ENCODE measurements at places on chromosomes 6 and 20. TPM values are rescaled to one million over a fixed set of nuclear protein-coding genes. Genes with fewer than 3 reads are reported as not detected.

The LRRN4 gene
- not detected for polyA plus RNA-seq

The DUSP15 gene
- 0.33 TPM for polyA plus RNA-seq

The PI3 gene
- polyA plus RNA-seq = not detected

The HSPA1L gene
- 0.35 TPM for polyA plus RNA-seq

The DXO gene
- 34.9 TPM for polyA plus RNA-seq

The F13A1 gene
- not detected for polyA plus RNA-seq

- no peak overlapping the region for H3K27ac ChIP-seq
- no peak for DNase-seq
- H3K4me3 ChIP-seq = no peak overlapping the region
- H3K36me3 ChIP-seq = no peaks in the 10 kb centered on the region
- H3K4me1 ChIP-seq = no peaks in the 10 kb centered on the region
These were observed 52.5 kb downstream of the MAN1A1 start for GRCh38 chr6:119297049-119297448.

- H3K27me3 ChIP-seq = peaks cover 17% of the 10 kb centered on the region
- H3K27ac ChIP-seq = no peak overlapping the region
- no peaks in the 10 kb centered on the region for H3K36me3 ChIP-seq
- no peaks in the 10 kb centered on the region for H3K4me1 ChIP-seq
These were observed 14.2 kb upstream of the SHLD1 start for GRCh38 chr20:5735845-5736510.

DNA sequence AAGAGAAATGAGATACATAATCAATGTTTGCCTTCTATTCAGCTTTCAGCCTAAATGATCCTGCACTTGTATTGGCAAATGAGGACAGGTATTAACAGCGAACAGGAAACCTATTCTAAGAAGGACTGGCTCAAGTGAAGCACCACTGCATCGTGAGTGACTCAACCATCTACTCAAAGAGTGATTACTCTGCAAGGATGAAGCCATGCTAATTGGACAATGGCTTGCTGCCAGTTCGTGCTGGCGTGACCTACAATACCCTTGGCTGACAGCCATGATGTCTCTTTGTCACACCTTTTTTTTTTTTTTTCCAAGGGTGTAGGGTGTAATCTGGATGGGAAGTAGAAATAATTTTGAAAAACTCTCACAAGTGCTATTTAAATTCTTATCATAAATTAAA, 104.9 kb downstream of the GJA10 start:
- H3K27ac ChIP-seq = no peak overlapping the region
- H3K36me3 ChIP-seq = no peaks in the 10 kb centered on the region
- H3K4me1 ChIP-seq = no peaks in the 10 kb centered on the region
- no peaks in the 10 kb centered on the region for H3K27me3 ChIP-seq

GRCh38 chr6:45843848-45844521, 171.7 kb downstream of the CLIC5 start:
- no peaks in the 10 kb centered on the region for H3K4me1 ChIP-seq
- H3K36me3 ChIP-seq = no peaks in the 10 kb centered on the region

GRCh38 chr20:47999166-47999565, 213.9 kb upstream of the SULF2 start:
- no peak overlapping the region for H3K4me3 ChIP-seq
- peaks cover 1% of the 10 kb centered on the region for H3K27me3 ChIP-seq
- H3K36me3 ChIP-seq = no peaks in the 10 kb centered on the region
- no peak for DNase-seq
- H3K4me1 ChIP-seq = no peaks in the 10 kb centered on the region

DNA sequence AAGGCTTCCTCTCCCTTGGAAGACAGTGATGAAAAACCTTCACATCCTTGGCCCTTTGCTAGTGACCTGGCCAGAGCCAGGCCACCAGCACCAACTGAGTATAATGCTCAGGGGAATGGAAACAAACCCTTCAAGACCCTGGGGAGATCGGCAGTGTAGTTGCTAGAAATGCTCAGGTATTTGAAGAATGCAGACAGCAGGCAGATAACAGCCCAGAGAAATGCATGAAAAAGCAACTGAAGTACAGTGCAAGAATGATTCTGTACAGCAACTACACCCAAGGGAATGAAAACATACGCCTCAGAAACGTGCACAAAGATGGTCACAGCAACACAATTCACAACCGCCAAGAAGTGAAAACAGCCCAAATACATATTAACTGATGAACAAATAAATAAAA, 41.1 kb downstream of the PPP1R3G start:
- H3K36me3 ChIP-seq = no peaks in the 10 kb centered on the region
- no peak for DNase-seq
- no peak overlapping the region for H3K4me3 ChIP-seq
- H3K27ac ChIP-seq = no peak overlapping the region
- no peaks in the 10 kb centered on the region for H3K4me1 ChIP-seq
- no peaks in the 10 kb centered on the region for H3K27me3 ChIP-seq

DNA sequence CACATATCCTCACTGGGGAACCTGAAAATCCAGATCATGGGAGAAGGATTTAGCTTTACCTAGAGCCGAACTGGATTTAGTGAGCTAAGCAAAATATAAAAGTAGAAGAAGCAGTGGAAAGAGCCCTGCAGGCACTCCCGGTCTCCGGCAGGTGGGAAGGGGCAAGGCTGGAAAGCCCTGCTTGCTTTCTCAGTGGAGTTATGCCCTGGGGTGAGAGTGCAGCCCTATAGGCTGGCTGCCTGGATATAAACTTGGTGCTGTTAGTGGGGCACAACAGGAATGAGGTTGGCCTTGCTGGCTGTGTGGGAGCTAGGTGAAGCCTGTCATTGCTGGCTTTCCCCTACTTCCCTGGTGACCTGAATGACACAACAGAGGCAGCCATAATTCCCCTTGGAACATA, 122.0 kb downstream of the CDK19 start:
- H3K4me1 ChIP-seq = no peaks in the 10 kb centered on the region
- DNase-seq = no peak
- no peak overlapping the region for H3K4me3 ChIP-seq
- no peak overlapping the region for H3K27ac ChIP-seq
- no peaks in the 10 kb centered on the region for H3K36me3 ChIP-seq
- no peaks in the 10 kb centered on the region for H3K27me3 ChIP-seq

DNA sequence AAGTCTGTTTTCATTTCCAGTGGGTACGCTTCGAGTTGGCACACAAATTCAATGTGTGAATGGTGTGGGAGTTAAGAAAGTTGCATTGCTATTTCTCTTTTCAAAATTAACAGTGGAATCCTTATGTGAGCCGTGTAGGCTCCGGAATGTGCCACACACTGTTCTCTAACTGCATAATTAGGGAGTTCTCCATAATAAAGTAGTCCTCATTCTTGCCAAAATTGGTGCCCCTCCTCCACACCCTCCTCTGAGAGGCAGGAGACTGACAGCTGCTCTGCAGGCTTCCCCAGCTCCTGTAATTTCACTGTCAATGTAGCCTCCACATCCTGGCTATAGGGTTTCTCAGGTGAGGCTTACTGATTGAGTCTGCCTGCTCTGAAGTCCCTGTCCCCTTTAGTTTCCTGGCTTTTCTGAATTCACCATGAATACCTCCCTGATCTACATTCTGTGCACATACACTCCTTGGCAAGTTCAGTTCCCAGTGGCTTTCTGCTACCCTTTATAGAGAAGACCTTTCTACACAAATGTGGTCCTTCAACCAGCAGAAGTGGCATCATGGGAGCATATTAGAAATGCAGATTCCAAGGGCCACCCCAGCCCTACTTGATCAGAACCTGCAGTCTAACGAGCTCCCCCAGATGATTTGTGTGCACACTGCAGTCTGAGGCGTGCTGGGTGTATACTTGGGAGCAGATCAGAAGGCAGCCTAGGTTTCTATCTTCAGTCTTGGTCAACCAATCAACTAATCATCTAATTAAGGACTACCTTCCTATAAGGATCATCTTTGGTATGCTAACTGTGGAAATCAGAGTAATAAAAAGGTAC, 19.9 kb upstream of the CCN6 start:
- H3K27ac ChIP-seq = no peak overlapping the region
- H3K4me3 ChIP-seq = no peak overlapping the region
- H3K36me3 ChIP-seq = no peaks in the 10 kb centered on the region
- H3K4me1 ChIP-seq = peaks cover 16% of the 10 kb centered on the region
- H3K27me3 ChIP-seq = peaks cover 2% of the 10 kb centered on the region
- no peak for DNase-seq

- no peaks in the 10 kb centered on the region for H3K36me3 ChIP-seq
- no peak overlapping the region for H3K27ac ChIP-seq
- H3K27me3 ChIP-seq = no peaks in the 10 kb centered on the region
These were observed 352.4 kb upstream of the ADGRB3 start for GRCh38 chr6:68282646-68283045.

DNA sequence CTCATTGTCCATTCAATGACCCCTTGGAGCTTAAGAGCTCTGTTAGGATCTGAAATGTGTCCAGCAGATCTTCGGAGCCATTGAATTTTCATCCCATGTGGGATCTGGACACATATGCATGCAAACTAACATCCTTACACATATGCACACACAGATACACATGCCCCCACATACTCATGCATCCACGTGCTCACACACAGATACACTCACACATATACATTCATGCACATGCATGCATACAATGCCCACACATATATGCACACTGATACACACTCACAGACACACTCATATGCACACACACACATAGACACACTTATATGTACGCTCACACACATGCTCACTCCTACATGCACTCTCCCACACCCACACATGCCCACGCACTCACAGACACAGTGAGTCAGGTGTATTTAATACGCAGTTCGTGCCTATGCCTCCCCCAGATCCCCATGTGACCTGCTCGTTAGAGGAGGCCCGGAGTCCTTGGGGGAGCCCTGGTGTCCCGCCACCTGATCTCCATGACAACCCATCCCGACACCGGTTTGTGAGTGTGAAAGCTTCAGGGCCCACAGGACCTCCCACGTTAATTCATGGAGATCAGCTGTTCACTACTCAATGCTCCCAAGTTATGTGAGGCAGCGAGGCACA, 121.9 kb upstream of the SULF2 start:
- H3K36me3 ChIP-seq = no peaks in the 10 kb centered on the region
- no peak overlapping the region for H3K4me3 ChIP-seq
- no peaks in the 10 kb centered on the region for H3K4me1 ChIP-seq
- no peaks in the 10 kb centered on the region for H3K27me3 ChIP-seq
- no peak for DNase-seq
- H3K27ac ChIP-seq = no peak overlapping the region

DNA sequence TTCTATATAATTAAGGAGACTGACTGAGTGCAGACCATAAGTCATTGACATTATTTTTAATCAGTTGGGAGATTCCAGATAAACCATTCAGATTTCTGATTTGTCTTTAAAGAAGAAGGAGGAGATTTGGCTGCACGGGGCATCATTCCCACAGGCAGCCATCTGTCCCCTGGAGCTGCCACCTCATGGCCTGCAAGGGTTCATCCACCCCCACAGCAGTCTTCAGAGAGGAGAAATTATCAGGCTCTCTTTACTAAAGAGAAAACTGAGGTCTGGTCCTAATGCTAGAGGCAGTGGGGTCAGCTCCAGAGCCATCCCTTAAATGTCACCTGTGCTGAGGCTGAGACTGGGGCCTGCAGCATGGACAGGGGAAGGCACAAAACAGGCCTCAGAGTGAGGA, 501.3 kb upstream of the SULF2 start:
- DNase-seq = no peak
- H3K27me3 ChIP-seq = no peaks in the 10 kb centered on the region
- H3K4me3 ChIP-seq = no peak overlapping the region
- no peaks in the 10 kb centered on the region for H3K36me3 ChIP-seq

DNA sequence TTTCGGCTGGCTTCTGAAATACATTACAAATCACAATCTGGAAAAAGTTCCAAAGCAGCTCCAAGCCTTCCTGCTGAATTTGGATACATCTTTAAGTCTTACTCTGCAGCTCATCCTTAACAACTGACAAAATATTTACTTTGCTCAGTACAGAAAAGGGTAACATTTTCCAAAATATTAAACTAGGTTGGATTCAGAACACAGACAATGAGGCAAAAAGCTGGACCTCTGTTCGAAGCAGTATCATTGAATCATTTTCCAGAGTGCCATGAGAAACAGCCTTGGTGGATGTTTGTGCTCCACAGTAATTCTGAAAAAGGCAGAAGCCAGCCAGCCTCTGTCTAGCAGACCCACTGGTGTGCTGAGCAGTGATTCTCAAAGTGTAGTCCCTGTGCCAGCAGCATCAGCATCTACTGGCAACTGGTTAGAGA, 162.1 kb downstream of the AIG1 start:
- no peak overlapping the region for H3K4me3 ChIP-seq
- H3K27me3 ChIP-seq = no peaks in the 10 kb centered on the region
- no peak for DNase-seq
- peaks cover 10% of the 10 kb centered on the region for H3K4me1 ChIP-seq
- no peaks in the 10 kb centered on the region for H3K36me3 ChIP-seq
- H3K27ac ChIP-seq = no peak overlapping the region

GRCh38 chr6:11667876-11668275, 110.7 kb downstream of the ADTRP start:
- H3K4me3 ChIP-seq = no peak overlapping the region
- DNase-seq = no peak
- no peak overlapping the region for H3K27ac ChIP-seq
- no peaks in the 10 kb centered on the region for H3K36me3 ChIP-seq

GRCh38 chr6:27503436-27504030, 30.6 kb upstream of the ZNF184 start:
- peak; percentile 83 for DNase-seq
- H3K27me3 ChIP-seq = peaks cover 5% of the 10 kb centered on the region
- H3K4me1 ChIP-seq = peaks cover 14% of the 10 kb centered on the region
- H3K27ac ChIP-seq = peak overlapping the region; percentile 15
- H3K4me3 ChIP-seq = peak overlapping the region; percentile 97

DNA sequence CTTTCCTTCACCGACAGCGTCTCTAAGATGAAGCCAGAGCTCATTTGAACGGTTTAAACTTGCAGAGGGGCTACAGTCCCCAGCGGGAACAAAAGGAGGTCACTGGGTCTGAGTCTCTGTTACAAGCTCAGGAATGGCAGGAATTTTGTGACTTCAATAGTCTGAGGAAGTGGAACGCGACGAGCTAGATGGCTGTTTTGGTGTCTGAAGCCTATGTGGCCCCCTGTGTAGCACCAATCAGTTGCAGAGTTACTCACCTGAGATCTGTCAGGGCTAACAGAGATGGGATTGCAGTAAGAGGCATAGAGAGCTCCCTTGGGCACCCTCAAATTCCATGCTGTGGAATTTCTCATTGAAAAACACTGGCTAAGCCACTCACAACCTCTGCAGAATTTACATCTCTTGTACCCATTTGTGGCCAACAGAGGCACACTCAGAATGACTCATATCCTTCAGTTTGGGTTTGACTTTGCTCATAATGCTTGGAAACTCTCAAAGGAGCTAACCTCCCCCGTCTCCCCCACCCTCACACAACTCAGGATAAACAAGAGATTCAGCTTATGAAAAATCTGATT, 7.1 kb upstream of the TCP11 start:
- peaks cover 11% of the 10 kb centered on the region for H3K4me1 ChIP-seq
- H3K36me3 ChIP-seq = no peaks in the 10 kb centered on the region
- H3K4me3 ChIP-seq = no peak overlapping the region
- DNase-seq = peak; percentile 31
- no peaks in the 10 kb centered on the region for H3K27me3 ChIP-seq

DNA sequence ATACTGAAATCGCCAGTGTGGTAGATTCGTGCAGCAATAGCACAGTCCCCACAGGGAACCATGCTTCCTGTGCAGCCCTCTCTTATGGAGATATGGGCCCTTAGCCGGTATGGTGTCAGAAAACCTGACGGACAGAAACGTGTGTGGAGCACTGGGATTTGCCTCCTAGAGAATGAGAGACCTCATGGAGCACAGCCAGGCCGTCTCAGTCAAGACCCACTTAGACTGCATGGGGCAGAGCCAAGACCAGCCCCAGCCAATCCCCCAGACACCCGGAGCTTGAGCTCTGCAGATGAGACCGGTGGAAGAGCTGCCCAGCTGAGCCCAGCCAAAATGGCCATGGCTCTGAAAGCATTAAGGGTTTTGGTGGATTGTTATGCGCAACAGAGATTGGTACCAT, 163.7 kb downstream of the DLL1 start:
- no peaks in the 10 kb centered on the region for H3K27me3 ChIP-seq
- no peak overlapping the region for H3K27ac ChIP-seq
- no peak overlapping the region for H3K4me3 ChIP-seq
- H3K36me3 ChIP-seq = no peaks in the 10 kb centered on the region
- no peak for DNase-seq

All from endothelial cell of umbilical vein (primary cell).